Stimulated activated CD4-positive, alpha-beta T cell treated with anti-CD3 and anti-CD28 coated beads, Interleukin-4, amount 100 ng/mL, for 1 hour (primary cell): ENCODE measurements at places on chromosomes 5 and 9.

- no peak for DNase-seq
Measured at GRCh38 chr9:111481885-111482636, 2.1 kb downstream of the ECPAS start.

DNA sequence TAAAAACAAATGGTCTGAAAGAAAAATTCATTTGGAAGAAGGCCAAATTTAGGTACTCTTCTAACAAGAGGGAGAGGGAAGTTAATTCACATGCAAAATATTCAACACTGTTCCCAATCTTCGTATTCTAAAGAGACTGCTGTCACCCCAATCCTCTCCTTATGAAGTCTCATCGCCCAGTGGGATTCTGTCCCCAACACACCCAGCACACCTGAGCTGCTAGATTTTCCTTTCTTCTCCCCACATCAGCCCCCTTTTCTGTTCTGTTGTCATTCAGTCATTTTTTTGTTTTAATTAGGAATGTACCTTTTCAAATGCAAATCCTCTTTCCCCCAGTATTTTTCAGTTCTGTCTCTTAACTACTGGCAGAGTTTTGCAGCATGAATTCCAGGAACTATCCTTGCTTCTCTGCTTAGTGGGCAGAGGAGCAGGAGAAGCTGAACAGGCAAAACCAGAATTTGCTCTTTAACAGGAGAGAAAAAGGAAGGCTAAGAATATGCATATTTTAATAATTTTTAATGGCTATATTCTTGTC lies 366.9 kb downstream of the MAN2A1 start:
- no peak for DNase-seq

DNA sequence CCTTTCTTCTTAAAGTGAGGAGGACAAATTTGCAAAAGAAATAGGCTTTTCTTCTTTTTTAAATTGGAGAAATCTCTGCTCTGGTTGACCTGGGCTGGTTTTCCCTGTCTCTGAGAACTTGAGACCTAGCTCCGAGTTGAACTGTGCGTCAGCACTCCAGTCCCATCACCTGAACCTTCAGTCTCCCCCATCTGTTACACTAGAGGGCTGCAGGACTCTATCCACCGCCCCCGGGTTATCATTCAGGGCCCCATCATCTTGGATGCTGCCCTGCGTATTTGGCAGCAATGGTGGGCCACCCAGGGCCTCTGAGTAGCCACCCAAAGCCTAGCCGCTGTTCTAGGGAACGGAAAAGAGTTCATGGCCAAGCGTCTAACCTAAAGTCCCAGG lies 2.5 kb downstream of the FOXE1 start:
- no peak for DNase-seq

DNA sequence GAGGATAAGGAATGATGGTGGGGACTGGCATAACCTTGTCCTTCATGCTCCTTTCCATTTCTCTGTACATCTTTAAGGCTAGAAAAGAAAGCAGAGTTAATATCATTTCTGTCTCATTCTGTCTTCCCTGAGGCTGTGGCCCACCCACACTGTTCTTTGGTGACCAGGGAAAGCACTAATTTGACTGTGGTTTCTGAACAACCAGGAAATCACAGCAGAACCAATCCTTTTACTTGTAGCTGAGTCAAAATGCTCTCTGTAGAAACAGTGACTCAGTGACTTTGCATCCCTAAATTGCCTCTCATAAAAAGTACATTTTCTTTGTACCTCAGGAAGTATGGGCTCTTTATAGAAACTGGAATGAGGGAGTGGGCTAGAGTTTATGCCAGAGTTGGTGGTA lies 28.1 kb downstream of the IL33 start:
- DNase-seq = no peak

GRCh38 chr5:132458651-132459030 lies 31.9 kb downstream of the IRF1 start:
- DNase-seq = no peak

DNA sequence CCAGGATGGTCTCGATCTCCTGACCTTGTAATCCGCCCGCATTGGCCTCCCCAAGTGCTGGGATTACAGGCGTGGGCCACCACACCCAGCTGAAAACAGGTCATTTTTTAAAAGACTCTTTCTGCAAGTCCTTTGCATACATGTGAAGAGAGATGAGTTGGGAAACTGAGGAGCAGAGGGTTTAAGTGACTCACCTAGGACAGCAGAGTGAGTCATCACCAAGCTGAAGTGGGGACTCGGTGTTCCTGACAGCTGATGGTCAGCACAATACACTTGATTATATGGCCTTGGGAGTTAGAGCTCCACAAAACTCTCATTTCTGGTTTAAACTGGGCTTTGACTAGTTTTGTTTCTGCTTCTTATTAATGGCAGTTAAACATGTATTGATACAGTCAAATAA lies 38.1 kb upstream of the SSBP2 start:
- DNase-seq = no peak

DNA sequence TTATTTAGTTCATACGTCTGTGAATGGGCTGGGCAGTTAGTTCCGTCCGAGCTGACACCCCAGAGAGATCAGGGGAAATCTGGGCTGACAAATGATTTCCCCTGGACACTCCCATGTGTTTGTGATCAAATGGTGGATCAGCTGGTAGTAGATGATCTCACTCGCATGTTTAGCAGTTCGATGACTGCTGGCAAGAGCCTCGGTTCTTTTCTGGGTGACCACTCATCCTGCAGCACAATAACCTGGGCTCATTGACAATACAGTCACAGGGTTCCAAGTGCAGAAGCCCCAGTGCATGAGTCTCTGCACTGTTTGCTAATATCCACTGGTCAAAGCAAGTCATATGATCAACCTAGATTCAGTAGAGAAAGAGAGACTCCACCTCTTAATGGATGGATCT lies 155.9 kb downstream of the NR2F1-AS1 start:
- no peak for DNase-seq

DNA sequence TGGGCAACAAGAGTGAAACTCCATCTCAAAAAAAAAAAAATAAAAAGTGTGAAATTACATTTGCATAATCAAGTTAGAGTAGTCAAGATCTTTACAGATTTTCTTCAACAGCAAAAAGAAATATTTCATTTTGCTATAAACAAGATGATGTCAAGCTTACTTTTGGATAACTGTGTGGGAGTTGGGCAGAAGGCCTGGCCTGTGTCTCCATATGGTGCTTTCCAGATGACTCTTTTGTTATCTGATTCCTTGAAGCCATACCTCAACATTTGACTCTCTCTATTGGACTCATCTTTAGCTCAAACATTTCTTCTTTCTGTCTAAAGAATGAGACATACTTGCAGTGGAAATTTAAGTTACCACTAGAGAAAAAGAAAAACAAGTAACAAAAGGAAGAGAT lies 246.8 kb downstream of the MSX2 start:
- no peak for DNase-seq

GRCh38 chr9:75850459-75851200 lies 39.8 kb upstream of the PCSK5 start:
- DNase-seq = no peak

DNA sequence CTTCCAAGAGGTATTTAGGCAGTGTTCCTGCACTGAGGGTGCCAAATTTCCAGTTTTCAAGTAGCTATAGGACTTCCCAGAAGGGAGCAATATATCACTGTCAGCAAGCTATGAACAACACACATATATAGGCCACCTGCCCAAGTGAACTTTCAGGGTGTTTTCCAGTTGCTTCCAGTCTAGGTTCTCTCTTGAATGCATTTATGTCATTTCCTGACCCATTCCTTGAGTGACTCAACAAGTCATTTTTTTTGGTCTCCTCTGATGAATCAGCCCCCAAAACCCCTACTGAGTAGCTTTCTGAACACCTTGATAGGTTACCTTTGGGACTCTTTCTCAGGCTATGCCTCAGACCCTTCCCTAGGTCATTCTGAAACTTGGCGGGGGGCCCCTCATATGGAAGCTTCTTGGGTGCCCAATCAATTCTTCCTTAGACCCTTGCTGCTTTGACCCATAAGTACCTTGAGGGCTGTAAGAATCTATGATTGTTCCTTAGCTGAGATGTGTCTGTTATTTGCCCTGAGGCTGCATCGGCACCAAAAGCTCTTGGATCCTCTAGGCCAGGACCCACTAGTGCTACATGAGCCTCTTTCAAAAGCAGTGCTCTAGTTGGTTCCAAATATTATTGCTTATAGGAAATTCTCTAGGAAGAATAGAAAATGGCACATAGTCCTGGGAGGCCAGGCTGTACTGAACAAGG lies 12.4 kb downstream of the DNAJB5 start:
- no peak for DNase-seq

GRCh38 chr5:6767481-6768063 lies 54.3 kb downstream of the TENT4A start:
- no peak for DNase-seq

GRCh38 chr5:57986761-57987341 lies 473.0 kb downstream of the PLK2 start:
- no peak for DNase-seq

- DNase-seq = no peak
Measured at GRCh38 chr9:93081931-93082330, 14.1 kb upstream of the CARD19 start.

DNA sequence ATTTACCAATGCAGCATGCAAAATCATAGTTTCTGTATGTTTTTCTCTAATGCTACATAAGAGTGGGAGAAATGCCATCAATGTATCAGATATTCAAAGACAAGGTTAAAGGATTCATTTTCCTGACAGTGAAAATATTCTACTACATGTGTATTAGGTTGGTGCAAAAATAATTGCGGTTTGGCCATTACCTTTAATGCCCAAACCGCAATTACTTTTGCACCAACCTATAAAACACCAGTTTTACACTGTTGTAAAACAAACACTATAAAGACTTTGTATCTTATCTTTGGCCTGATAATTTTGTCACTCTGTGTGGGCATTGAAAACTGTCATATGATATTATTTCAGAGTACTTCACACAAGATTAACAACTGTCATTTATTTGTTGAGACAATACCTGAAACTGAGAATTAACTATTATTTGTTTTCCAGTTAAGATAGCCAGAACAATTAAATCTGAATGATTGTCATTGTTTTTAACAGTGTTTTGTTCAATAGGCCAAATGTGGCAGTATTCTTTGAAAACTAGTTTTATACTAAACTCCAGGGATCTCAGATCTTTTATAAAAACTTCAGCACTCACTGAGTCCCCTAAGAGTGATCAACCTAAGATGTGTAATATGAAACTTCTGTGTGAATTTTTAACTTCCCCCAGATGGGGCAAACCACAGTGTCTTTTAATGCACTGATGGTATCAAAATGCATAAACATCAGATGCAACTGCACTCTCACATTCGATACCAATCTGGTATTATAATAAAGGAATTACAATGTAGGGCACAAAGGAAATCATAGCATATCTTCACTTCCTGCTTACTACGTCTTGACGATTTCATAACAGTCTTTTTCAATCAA lies 53.8 kb upstream of the FBN2 start:
- DNase-seq = no peak

- DNase-seq = no peak
Measured at GRCh38 chr9:94031380-94031779, 52.9 kb upstream of the PTPDC1 start.
